Ascending aorta (tissue), 2 donors: ENCODE measurements at places on chromosomes 11 and 22.

GRCh38 chr11:43403357-43404231, 44.9 kb downstream of the TTC17 start:
- H3K27ac ChIP-seq: no peak overlapping the region
- peaks cover 95% of the 10 kb centered on the region for H3K36me3 ChIP-seq
- no peaks in the 10 kb centered on the region for H3K4me1 ChIP-seq
- H3K4me3 ChIP-seq: no peak overlapping the region

DNA sequence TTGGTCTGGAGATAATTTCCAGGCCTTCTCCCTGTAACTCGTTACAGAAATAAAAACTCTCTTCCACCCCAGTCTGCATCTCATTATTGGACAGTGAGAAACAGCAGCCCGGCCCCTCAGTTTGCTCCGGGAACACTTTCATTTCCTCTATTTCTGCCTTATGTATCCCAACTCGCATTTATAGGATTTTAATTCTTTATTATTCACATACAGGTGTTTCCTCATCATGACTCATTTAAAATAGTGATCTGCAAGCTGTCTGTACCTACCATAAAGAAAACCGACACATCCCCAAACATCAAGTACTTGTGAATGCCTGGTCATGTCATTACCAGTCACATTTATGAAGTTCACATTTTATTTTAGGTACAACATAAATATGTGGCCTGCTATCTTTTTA, 42.8 kb downstream of the PIWIL3 start:
- no peak for DNase-seq
- H3K27me3 ChIP-seq: no peaks in the 10 kb centered on the region
- H3K4me1 ChIP-seq: no peaks in the 10 kb centered on the region
- H3K36me3 ChIP-seq: no peaks in the 10 kb centered on the region

- H3K4me1 ChIP-seq: no peaks in the 10 kb centered on the region
- H3K36me3 ChIP-seq: no peaks in the 10 kb centered on the region
- H3K27me3 ChIP-seq: no peaks in the 10 kb centered on the region
These were observed 375.6 kb downstream of the KCNA4 start for GRCh38 chr11:29641201-29641600.

- no peaks in the 10 kb centered on the region for H3K27me3 ChIP-seq
- no peak overlapping the region for H3K27ac ChIP-seq
- H3K36me3 ChIP-seq: no peaks in the 10 kb centered on the region
- DNase-seq: no peak
These were observed 71.6 kb downstream of the RPL27A start for GRCh38 chr11:8754241-8754640.

GRCh38 chr11:57205041-57205641, 23.4 kb downstream of the LRRC55 start:
- H3K4me3 ChIP-seq: no peak overlapping the region
- H3K27me3 ChIP-seq: no peaks in the 10 kb centered on the region
- H3K27ac ChIP-seq: no peak overlapping the region
- no peak for DNase-seq

- H3K36me3 ChIP-seq: no peaks in the 10 kb centered on the region
- no peak for DNase-seq
- no peaks in the 10 kb centered on the region for H3K4me1 ChIP-seq
- H3K27ac ChIP-seq: no peak overlapping the region
- no peak overlapping the region for H3K4me3 ChIP-seq
- H3K27me3 ChIP-seq: no peaks in the 10 kb centered on the region
These were observed 6.8 kb upstream of the OR8B3 start for GRCh38 chr11:124405581-124405980.

DNA sequence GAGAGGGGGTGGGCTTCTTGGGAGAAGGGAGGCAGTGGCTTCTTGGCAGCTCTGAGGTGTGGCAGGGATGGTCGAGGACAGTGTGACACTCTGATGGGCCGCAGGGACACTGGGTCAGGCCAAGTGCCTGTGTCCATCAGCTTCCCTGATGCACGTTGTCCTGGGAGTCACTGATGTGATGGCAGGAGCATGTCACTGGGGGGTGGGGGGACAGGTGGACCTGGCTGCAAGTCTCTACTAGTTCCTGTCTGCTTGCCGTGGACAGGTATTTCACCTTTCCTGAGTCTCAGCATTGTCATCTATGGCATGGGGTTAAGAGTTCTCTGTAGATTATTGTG, 592.9 kb downstream of the TBC1D22A start:
- H3K4me1 ChIP-seq: no peaks in the 10 kb centered on the region
- no peaks in the 10 kb centered on the region for H3K36me3 ChIP-seq
- H3K27ac ChIP-seq: no peak overlapping the region
- no peaks in the 10 kb centered on the region for H3K27me3 ChIP-seq

DNA sequence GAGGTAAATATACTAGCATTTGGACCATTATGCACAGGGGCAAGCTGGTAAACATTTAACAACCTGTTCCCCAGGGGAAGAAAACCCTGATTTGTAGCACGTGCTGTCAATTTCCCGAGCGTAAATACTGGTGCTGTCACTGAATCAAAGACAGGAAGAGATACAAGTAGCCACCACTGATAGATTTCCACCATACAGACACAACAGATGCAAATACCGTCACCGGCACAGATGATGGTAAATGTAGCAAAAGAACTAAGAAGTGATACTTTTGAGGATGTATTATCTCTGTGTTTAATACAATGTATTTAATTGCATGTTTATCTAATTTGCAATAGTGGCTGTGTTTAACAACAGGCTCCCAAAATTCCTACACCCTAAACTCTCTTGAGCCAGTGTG, 39.6 kb downstream of the SHISAL1 start:
- no peaks in the 10 kb centered on the region for H3K4me1 ChIP-seq
- no peak overlapping the region for H3K27ac ChIP-seq

DNA sequence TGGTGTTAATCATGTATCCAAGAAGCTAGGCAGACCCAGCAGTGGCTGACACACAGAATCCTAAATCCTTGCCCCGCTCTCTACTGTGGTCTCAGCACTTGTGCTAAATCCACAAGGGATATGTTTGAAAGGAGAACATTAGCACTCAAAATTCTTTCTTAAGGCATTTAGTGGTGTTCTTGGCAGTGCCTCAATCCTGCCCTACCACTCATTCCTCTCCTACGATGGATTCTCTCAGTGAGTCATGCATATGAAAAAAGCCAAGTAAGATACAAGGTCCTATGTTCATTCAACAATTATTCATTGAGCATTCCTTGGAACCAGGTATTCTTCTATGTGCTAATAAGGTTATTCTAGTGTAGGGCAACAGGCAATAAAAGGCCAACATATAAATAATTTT, 31.2 kb downstream of the RRP8 start:
- H3K4me1 ChIP-seq: peaks cover 9% of the 10 kb centered on the region
- H3K36me3 ChIP-seq: no peaks in the 10 kb centered on the region
- H3K27me3 ChIP-seq: no peaks in the 10 kb centered on the region
- H3K27ac ChIP-seq: no peak overlapping the region

DNA sequence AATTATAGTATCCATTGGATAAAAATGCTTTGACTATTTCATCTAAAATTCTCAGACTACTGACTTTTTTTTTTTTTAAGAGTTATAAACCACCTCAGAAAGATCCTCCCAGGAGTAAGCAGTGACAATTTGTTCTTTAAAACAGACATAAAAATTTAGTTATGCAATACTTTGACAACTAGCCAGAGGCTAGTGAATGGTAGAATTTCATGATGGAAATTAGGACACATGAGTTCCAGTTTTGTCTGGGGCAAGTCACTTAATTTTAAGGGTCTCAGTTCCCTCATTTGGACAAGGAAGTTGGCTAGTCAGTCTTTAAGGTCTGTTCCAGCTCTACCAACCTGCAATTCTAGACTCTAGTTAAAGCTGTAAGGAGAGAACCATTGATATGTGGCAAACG, 2.9 kb downstream of the IL18 start:
- no peaks in the 10 kb centered on the region for H3K36me3 ChIP-seq
- no peak for DNase-seq
- no peak overlapping the region for H3K4me3 ChIP-seq
- H3K4me1 ChIP-seq: no peaks in the 10 kb centered on the region

GRCh38 chr22:49015993-49016908, 811.4 kb downstream of the BRD1 start:
- H3K27ac ChIP-seq: peak overlapping the region; percentile 84
- H3K4me1 ChIP-seq: peaks cover 28% of the 10 kb centered on the region

DNA sequence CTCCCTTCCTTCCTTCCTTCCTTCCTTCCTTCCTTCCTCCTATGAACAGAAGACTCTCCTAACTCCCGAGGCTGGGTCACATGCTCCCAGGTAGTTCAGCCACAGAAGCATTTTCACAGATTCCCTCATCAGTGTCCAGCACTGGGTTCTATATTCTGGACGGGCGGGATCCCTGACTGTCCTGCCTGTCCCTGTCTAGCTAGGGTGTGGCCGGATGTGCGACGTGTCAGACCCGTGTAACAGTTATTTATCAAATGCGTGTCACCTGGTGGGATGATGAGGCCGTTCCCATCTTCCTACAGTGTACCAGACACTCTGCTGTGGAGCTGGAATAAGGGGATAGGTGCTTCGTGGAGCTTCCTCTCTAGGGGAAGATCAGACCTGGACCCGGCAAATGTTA, 901.0 kb downstream of the BRD1 start:
- H3K4me1 ChIP-seq: no peaks in the 10 kb centered on the region
- no peak overlapping the region for H3K27ac ChIP-seq
- H3K36me3 ChIP-seq: no peaks in the 10 kb centered on the region
- H3K4me3 ChIP-seq: no peak overlapping the region
